ENCODE measurements at places on chromosomes 2 and 18. TPM values are rescaled to one million over a fixed set of nuclear protein-coding genes. Genes with fewer than 3 reads are reported as not detected.

Gene CCBE1
- not detected for total RNA-seq

Gene GATA6
- not detected for total RNA-seq

Gene GALNT5
- total RNA-seq = not detected

Gene SERPINB3
- total RNA-seq = not detected

Gene SLC4A5
- total RNA-seq = 1.8 TPM

Gene GPATCH11
- total RNA-seq = 9.9 TPM

Gene SDC1
- total RNA-seq = 0.14 TPM

Gene TXNDC2
- not detected for total RNA-seq

Gene ZNF521
- total RNA-seq = not detected

Gene DAPL1
- not detected for total RNA-seq

DNA sequence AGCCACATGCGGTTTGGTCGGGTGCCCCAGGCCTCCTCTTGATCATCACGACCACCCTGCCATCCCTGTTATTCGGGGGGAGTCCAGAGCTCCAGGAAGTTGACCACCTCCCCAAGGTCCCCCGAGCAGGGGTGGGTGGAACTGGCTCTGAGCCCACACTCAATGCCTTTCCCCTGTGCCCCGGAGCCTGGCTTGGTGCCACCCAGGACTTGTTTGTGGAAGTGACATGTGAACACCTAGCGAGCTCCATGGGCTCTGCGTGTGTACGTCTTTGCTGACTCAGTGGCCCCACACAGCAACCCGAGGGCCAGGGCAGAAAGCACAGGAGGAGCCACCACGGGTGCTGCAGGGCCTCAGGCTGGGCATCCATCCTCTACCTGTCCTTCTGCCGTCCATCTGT lies 32.5 kb downstream of the ODC1 start:
- no peak overlapping the region for H3K27ac ChIP-seq
- H3K36me3 ChIP-seq = peaks cover 25% of the 10 kb centered on the region
- H3K4me3 ChIP-seq = no peak overlapping the region
- H3K4me1 ChIP-seq = peaks cover 21% of the 10 kb centered on the region

DNA sequence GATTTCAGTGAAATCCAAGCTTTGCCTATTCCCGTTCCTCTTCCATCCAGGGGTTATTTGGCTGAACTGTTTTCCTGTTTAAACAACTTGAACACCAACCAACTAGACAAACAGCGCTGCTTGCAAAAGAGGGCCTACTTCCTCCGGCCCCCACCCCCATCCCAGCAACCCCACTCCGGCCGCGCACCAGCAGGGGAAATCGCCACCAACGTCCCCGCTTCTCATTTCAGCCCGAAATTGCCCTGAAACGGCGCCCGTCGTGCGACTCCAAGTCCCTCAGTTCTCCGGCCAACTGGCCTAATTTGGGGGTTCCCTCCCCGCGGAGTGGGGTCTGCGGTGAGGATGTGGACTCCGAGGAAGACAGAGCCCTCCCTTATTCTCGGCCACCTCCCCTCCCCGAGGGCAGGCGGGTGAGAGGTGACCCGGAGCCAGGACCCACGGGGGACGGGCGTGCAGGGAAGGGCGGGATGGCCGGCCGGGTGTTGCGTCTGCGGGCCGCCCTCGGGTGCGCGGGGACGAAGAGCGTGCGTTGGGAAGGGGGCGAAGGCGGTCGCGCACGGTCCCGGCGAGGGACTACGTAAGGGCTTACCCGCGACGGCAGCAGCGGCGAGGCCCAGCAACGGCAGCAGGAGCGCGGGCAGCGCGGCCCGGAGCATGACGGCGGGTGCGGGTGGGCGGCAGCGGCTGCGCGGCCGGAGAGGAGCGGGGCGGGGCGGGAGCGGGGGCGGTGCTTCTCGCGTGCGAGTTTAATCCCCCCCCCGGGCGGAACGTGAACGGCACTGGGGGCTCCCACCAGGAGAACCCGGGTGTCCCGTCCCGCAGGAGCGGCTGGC lies at the start of gene CD302:
Gene CD302, minus strand, starts transcription at position 666 of the 833 bp plus-strand sequence. Its CDS starts 10 bp downstream, at position 656.
- H3K27me3 ChIP-seq = peaks cover 21% of the 10 kb centered on the region
- H3K36me3 ChIP-seq = peaks cover 8% of the 10 kb centered on the region
- peak within 1 kb of the TSS; percentile 30 for H3K27ac ChIP-seq
- peaks cover 9% of the 10 kb centered on the region for H3K4me1 ChIP-seq
- H3K4me3 ChIP-seq = peak within 1 kb of the TSS; percentile 64

DNA sequence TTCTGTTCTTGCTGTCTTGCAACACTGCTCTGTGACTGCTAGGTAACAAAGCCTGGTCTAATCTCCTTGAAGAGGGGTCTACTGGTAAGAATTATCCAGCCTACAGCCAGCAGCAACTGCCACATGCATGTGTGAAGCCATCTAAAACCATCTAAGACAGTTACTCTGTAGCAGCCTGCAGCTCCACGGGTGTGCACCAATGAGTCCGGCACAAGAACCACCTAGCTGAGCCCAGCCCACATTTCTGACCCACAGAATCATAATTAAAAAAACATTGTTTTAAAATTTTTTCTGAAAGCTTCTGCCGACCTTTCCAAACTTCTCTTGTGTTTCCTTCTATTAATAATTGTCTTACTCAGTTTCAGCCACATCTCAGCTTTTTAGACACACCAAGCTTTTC lies 102.8 kb downstream of the ZNF385B start:
- DNase-seq = no peak
- H3K4me3 ChIP-seq = no peak overlapping the region
- no peaks in the 10 kb centered on the region for H3K36me3 ChIP-seq
- H3K27ac ChIP-seq = no peak overlapping the region
- no peaks in the 10 kb centered on the region for H3K4me1 ChIP-seq
- H3K27me3 ChIP-seq = peaks cover 6% of the 10 kb centered on the region

DNA sequence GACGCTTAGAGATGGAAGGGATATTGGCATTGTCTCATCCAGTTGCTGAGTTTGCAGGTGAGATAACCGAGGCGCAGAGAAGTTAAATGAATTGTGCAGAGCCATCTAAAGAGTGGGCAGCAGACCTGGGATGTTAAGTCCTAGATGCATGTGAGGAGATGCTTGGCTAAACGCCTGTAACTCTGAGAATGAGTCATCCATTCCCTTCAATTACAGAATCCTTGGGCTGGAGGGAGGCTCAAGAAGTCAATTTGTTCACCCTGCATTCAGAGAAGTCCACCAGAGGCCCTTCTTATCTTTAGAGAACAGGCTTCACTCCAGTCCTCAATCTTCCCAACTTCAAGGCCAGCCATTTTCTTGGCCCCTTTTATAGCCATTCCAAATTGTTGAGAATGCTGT lies 1.6 kb downstream of the EHD3 start:
- no peaks in the 10 kb centered on the region for H3K36me3 ChIP-seq
- no peak overlapping the region for H3K27ac ChIP-seq
- peak overlapping the region; percentile 30 for H3K4me3 ChIP-seq
- H3K27me3 ChIP-seq = no peaks in the 10 kb centered on the region
- H3K4me1 ChIP-seq = peaks cover 12% of the 10 kb centered on the region

DNA sequence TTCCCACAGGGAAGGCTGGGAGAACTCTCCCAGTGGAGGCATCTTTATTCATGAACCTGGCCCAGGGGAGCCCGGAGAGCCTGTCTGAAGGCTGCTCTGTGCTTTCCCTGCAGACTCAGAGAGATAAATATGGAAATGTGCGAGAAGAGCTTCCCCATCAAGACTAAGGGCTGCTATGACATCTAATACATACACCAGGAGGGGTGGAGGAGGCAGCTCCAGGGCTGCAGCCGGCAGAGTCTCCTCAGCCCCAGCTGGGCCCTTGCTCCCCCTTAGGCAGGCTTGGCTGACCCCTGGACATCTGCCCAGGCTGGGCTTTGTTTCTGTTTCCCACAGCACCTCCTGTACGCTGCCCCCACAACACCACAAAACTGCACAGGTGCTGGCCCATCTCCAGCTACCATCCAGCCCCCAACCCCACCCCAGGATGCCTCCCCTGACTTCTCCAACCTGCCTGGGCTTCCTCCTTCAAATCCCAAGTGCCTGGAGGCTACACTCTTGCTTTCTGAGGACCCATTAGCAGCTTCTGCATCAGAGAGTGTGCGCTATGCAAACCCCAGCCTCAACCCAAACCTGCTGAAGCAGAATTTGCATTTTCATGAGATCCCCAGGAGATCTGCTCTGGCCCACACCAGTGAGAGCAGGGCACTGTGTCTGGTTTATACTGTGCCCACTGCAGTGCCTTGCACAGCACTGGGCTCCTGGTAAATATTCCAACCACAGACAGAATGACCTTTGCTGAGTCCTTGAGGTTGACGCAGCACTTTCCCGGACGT lies 96.8 kb downstream of the VSNL1 start:
- H3K27ac ChIP-seq = no peak overlapping the region
- H3K27me3 ChIP-seq = no peaks in the 10 kb centered on the region
- no peak for DNase-seq
- H3K36me3 ChIP-seq = no peaks in the 10 kb centered on the region

DNA sequence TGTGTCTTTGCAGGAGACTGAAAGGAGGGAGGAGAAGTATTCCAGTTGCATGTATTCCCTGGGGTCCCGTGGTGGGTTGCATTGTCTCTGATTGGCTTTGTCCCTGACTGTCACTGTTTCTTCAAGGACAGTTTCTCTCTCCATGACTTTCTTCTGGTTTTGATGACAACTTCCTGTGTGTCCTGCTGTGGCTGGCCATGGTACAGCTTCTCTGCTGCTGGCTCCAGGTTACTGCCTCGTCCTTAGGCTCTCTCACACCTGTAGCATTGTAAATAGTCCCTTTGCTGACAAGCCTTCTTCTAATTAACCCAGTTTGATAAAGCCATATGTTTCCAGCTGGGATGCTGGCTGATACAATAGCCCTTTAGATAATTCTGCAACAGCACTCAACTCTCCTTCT lies 129.0 kb downstream of the LPIN1 start:
- H3K4me1 ChIP-seq = peaks cover 6% of the 10 kb centered on the region
- H3K36me3 ChIP-seq = no peaks in the 10 kb centered on the region
- H3K27me3 ChIP-seq = peaks cover 3% of the 10 kb centered on the region
- DNase-seq = no peak
- no peak overlapping the region for H3K27ac ChIP-seq
- H3K4me3 ChIP-seq = no peak overlapping the region

DNA sequence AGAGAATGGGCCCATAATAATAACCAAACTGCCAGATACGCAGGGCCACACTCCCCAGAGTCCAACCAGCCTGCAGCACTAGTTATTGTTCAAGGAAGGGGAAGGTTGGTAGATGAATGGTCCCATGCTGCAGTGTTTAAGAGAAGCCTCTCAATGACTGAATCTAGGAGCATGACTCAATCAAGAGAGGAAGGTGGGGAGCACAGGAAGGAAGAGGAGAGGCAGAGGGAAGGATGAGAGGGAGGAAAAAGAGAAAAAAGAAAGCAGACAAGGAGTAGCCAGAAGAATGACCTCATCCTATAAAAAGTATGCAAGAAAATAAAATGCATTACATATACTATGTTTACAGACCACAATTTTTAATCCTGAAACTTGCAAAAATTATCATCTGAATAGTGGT lies 174.5 kb downstream of the TCF4 start:
- DNase-seq = no peak
- no peak overlapping the region for H3K4me3 ChIP-seq
- H3K27me3 ChIP-seq = no peaks in the 10 kb centered on the region
- H3K36me3 ChIP-seq = no peaks in the 10 kb centered on the region

GRCh38 chr2:5569256-5569655 lies 122.9 kb upstream of the SOX11 start:
- H3K4me1 ChIP-seq = no peaks in the 10 kb centered on the region
- no peak for DNase-seq
- no peaks in the 10 kb centered on the region for H3K36me3 ChIP-seq
- no peak overlapping the region for H3K27ac ChIP-seq

DNA sequence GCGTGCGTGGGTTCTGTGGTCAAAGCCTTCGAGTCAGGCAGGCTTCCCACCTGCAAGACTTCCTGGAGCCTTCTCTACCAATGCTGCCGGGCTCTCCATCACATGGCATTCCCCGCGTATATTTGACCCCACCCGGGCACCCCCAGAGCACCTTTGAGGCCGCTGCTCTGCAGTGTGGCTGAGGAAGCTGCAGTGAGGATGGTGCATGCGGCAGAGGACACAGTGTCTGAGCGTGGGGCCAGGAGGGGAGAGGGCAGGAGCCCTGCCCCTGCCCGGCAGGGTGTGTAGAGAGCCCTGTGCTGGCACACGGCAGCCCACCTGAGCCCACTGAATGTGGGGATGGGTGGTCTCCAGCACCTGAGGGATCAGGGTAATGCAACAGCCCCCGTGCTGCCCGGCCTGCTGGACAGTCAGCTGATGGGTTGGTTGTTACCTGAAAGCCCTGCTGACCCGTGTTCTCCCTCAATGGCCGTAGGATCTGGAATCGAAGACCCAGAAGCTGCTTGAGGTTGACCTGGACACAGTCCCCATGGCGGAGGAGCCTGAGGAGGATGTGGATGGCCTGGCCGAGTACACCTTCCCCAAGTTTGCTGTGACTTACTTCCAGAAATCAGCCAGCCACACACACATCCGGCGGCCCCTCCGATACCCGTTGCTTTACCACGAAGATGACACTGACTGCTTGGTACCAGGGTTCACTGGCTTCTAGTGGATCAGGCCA lies 36.8 kb upstream of the GPR17 start:
- no peak for DNase-seq
- H3K36me3 ChIP-seq = no peaks in the 10 kb centered on the region
- no peak overlapping the region for H3K4me3 ChIP-seq
- peaks cover 3% of the 10 kb centered on the region for H3K4me1 ChIP-seq
- no peaks in the 10 kb centered on the region for H3K27me3 ChIP-seq

GRCh38 chr18:25164848-25165811 lies 186.8 kb downstream of the ZNF521 start:
- H3K27me3 ChIP-seq = peaks cover 1% of the 10 kb centered on the region
- no peak for DNase-seq
- peaks cover 21% of the 10 kb centered on the region for H3K4me1 ChIP-seq
- peak overlapping the region; percentile 37 for H3K4me3 ChIP-seq

DNA sequence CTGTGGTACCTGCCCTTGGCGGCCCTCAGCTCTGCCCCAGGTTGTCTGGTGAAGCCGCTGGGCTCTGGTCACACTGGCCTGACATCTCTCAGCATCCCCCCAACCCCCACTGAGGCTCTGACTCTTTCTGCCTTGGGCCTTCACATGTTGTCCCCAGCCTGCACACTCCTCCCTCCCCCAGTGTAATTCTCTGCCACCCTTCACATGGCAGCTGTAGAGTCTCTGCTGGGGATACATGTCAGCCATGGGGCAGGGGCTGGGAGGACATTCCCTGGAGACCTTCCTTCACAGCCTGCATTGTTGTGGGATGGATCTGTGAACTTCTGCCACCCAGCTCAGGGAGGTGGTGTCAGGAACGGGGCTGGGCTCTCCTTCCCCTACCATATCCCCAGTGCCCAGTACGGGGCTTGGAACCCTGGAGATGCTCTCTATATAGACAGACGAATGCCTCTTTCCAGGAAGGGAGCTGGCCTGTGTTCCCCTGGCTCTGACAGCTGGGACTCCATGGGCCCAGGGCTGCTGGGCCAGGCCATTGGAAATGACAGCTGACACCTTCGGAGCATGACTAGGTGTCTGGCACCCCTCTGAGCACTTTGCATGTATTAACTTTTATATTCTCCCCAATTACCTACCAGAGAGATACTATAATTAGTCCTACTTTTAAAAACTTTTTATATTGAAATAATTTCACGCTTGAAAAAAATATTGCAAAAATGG lies 151.5 kb downstream of the INHBB start:
- no peak for DNase-seq
- H3K4me1 ChIP-seq = no peaks in the 10 kb centered on the region
- H3K36me3 ChIP-seq = no peaks in the 10 kb centered on the region
- H3K4me3 ChIP-seq = no peak overlapping the region
- H3K27me3 ChIP-seq = peaks cover 2% of the 10 kb centered on the region
- no peak overlapping the region for H3K27ac ChIP-seq

GRCh38 chr18:10376731-10377130 lies 77.7 kb upstream of the APCDD1 start:
- no peak overlapping the region for H3K27ac ChIP-seq
- no peaks in the 10 kb centered on the region for H3K36me3 ChIP-seq
- no peaks in the 10 kb centered on the region for H3K27me3 ChIP-seq
- H3K4me3 ChIP-seq = no peak overlapping the region
